ENCODE measurements at places on chromosomes 2 and 18. TPM values are rescaled to one million over a fixed set of nuclear protein-coding genes. Genes with fewer than 3 reads are reported as not detected.

CCDC85A gene
- not detected for total RNA-seq

SKA1 gene
- total RNA-seq, result 28.3 TPM

DPP10 gene
- 0.84 TPM for total RNA-seq

TUBA4B gene
- 0.29 TPM for total RNA-seq

FAM117B gene
- total RNA-seq, result 11.0 TPM

RAB6C gene
- total RNA-seq, result not detected

NMUR1 gene
- not detected for total RNA-seq

FRZB gene
- 0.04 TPM for total RNA-seq

IL1R2 gene
- 3.6 TPM for total RNA-seq

L3MBTL4 gene
- total RNA-seq, result 13.3 TPM

TBR1 gene
- total RNA-seq, result not detected

DPYSL5 gene
- total RNA-seq, result not detected

TUBA3D gene
- total RNA-seq, result not detected

EVX2 gene
- total RNA-seq, result not detected

CRYGC gene
- total RNA-seq, result not detected

TDRD15 gene
- total RNA-seq, result 0.29 TPM

GPR17 gene
- not detected for total RNA-seq

LRRC30 gene
- total RNA-seq, result not detected

LYPD6 gene
- total RNA-seq, result 0.06 TPM

LOXL3 gene
- 0.39 TPM for total RNA-seq

MARCHF4 gene
- not detected for total RNA-seq

UGT1A8 gene
- total RNA-seq, result not detected

TMEM182 gene
- total RNA-seq, result 10.6 TPM

ANKRD62 gene
- total RNA-seq, result not detected

CFAP53 gene
- total RNA-seq, result 0.07 TPM

VWA3B gene
- total RNA-seq, result not detected

SCN7A gene
- not detected for total RNA-seq

CRYGD gene
- total RNA-seq, result not detected

UGT1A10 gene
- total RNA-seq, result 0.10 TPM

KIAA2012 gene
- not detected for total RNA-seq

CLEC4F gene
- 0.13 TPM for total RNA-seq

CYTIP gene
- not detected for total RNA-seq

BOLL gene
- not detected for total RNA-seq

CD207 gene
- 0.27 TPM for total RNA-seq

ANKRD29 gene
- not detected for total RNA-seq

MROH2A gene
- 0.04 TPM for total RNA-seq

RANBP2 gene
- total RNA-seq, result 87.0 TPM

RNF144A gene
- 20.8 TPM for total RNA-seq

GPBAR1 gene
- 0.09 TPM for total RNA-seq

MAP4K3 gene
- 49.6 TPM for total RNA-seq

ABCA12 gene
- total RNA-seq, result 0.04 TPM

TSPYL6 gene
- not detected for total RNA-seq

C2orf78 gene
- not detected for total RNA-seq

LINC00305 gene
- total RNA-seq, result not detected

CPLX4 gene
- total RNA-seq, result not detected

FBXO48 gene
- total RNA-seq, result 0.59 TPM

POTEJ gene
- total RNA-seq, result 0.04 TPM

DSG1 gene
- total RNA-seq, result not detected

DRC1 gene
- 0.07 TPM for total RNA-seq

PSMA8 gene
- not detected for total RNA-seq

SLC38A11 gene
- total RNA-seq, result 9.2 TPM

MRPL33 gene
- total RNA-seq, result 218 TPM

LIPG gene
- 10.8 TPM for total RNA-seq

AKAIN1 gene
- total RNA-seq, result not detected

RAB12 gene
- total RNA-seq, result 25.3 TPM

CIB4 gene
- total RNA-seq, result not detected

ELOA2 gene
- not detected for total RNA-seq
